ENCODE measurements at places on chromosomes 1 and 21.

DNA sequence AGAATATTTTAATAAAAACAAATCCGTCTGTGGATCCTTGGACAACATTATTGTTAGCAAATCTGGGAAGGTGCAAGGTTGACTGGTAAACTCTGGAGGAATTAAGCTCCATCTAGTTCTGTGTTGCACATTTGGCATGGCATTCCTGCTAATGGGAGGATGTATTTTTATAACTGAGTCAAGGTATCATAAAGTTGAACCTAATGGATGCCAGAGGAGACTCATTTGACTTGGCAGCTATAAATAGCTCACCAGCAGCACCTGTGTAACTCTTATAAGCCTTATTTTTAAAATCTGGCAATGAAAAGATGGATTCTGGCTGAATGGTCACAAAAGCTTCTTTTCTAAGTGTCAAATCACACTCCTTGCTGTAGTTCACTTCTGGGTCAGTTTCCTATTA is 118.5 kb upstream of the ADAMTS5 start:
- no peak for DNase-seq

DNA sequence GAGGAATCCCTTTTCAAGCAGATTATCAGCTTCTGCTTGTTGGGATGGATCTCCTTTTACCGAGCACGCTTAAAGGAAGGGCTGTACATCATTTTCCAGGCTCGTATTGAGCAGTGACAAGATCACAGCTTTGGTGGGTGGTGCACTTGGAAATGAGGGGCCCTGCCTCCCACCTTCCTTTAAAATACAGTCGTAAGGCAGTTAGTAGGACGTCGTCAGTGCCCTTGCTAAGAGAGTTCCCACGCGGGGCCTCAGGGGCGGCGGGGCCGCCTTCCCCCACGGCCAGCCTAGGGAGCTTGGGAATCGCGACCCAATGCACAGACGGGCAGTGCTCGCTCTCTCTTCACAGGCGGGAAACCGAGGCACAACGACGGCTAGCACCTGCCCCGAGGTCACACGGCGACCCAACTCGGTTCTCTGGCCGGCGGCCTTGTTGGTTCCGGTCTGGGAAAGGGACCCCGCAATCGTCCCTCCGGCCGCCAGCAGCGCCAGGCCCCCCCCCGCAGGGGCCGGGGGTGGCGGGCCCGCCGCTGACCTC is 58.6 kb downstream of the H3-3A start:
- no peak for DNase-seq

DNA sequence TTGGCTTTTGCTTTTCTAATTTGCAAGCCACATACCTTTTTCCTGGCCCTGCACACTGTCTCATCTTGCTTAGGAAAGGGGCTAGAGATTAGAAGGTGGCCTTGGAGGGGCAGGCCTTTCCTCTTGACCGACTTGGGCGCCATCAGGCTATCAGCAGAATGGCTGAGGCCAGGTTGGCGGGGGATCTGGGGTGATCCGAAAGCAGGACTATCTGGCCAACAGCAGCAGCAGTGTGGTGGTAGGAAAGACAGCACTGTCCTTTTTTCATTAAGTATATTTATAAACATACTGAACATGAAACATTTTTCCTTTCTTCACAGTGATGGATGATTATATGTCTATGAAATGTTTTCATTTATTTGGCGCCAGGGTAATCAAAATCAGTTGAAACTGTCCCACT is 23.5 kb upstream of the RUNX1 start:
- no peak for DNase-seq

DNA sequence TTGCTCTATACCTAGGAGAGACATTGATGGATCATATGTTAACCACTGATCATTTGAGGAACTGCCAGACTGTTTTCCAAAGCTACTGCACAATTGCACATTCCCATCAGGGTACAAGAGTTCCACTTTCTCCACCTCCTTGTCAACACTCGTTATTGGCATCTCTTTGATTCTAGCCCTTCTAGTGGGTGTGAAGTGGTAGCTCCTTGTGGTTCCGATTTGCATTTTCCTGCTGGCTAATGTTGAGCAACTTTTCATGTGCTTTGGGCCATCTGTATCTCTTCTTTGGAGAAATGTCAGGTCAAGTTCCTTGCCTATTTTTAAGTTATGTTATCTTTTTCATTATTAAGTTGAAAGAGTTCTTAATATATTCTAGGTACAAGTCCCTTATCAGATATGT is 90.1 kb downstream of the DMRTB1 start:
- DNase-seq = no peak

DNA sequence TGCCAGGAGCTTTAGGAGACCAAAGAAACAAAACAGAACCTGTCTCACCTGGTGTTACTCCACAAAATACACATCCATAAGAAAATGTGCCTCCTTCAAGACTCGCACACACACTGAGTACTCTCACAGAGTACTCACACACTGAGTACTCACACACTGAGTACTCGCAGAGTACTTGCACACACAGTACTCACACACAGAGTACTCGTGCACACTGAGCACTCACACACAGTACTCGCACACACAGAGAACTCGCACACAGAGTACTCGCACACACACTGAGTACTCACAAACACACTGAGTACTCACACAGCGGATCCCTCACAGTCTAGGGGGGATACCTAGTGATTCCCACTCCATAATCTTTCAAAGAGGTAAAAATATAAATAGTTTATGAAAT is 40.3 kb downstream of the PCSK9 start:
- DNase-seq = no peak

DNA sequence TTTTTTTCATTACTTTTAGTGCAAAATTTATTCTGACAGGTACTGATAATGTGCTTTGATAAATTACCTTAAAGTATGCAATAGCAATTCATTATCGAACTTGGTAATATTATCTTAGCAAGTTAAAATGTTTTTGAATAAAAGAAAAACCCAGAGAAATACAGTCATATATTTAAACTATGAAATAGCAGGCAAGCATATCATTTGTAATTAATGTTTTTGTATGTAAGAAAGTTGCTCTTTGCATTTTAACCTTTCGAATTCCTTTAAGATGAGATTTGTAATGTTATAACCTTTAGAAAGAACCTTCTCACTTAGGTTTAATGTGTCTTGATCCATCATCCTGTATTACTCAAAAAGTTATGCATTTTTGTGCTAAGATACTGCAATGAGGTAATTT is 585.6 kb downstream of the PTBP2 start:
- no peak for DNase-seq

- no peak for DNase-seq
Observed at GRCh38 chr1:195376190-195376589, 1232.0 kb downstream of the KCNT2 start.

GRCh38 chr1:53069663-53070327 is 7.8 kb downstream of the PODN start:
- DNase-seq = no peak

- DNase-seq = peak; percentile 73
Observed at GRCh38 chr1:159341736-159342135, 39.6 kb downstream of the FCER1A start.

GRCh38 chr1:15424146-15424667 is 14.0 kb upstream of the CTRC start:
- DNase-seq = no peak

DNA sequence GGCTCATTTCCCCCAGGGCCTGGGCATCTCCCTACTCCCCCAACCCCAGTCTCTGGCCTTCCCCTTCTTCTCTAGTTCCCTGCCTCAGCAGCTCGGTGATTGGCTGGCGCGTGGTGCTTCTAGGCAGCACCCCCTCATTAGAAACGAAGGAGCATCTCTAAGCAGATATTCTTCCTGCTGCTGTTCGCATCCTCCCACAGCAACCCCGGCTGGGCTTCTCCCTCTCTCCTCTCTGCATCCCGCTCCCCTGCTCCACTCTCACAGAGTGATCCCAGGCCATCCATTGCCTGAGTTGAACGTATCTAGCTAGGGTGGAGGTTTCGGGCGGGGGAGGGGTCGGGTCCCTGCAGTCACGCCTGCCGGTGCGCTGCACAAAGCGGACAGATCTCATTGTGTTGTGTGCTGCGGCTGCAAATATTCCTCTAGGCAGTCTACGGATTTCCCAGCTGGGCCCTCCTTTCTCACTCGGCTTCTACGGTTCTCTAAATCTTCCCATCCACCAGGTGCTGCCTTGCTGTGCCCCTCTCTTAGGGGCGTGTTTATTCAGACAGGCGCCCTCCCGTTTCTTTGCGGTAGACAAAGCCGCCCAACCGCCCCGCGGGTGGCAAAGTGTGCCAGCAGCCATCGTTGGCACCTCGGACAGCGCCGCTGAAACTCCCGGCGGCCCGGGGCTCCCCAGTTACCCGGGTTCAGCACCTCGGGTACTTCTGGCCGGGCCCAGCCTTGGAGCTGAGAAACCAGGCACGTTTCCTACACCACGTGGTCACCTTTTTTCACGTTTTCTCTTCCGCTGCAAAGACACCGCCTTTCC is 2.2 kb downstream of the CACNA1E start:
- DNase-seq = no peak

- DNase-seq = no peak
Observed at GRCh38 chr1:7587108-7587772, 183.9 kb upstream of the VAMP3 start.

- no peak for DNase-seq
Observed at GRCh38 chr1:228347181-228347580, 59.5 kb downstream of the TRIM11 start.

DNA sequence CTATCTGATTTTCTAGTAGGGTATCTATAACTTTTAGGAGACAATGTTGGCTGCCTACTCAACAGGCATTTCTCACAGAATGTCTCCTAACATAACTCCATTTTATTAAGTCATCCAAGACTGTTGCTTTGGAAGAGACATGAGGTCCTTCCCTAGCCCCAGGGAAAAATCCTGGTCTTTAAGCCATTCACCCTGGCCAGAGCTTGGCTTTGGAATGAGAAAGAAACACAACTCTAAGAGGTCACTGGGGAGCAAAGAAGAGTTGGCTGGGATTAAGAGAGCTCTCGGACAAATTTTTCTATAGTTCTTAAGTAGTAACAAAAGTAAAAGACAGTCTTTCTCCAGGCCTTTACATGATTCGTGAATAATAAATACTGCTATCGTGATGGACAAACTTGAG is 57.9 kb downstream of the PCNX2 start:
- no peak for DNase-seq

DNA sequence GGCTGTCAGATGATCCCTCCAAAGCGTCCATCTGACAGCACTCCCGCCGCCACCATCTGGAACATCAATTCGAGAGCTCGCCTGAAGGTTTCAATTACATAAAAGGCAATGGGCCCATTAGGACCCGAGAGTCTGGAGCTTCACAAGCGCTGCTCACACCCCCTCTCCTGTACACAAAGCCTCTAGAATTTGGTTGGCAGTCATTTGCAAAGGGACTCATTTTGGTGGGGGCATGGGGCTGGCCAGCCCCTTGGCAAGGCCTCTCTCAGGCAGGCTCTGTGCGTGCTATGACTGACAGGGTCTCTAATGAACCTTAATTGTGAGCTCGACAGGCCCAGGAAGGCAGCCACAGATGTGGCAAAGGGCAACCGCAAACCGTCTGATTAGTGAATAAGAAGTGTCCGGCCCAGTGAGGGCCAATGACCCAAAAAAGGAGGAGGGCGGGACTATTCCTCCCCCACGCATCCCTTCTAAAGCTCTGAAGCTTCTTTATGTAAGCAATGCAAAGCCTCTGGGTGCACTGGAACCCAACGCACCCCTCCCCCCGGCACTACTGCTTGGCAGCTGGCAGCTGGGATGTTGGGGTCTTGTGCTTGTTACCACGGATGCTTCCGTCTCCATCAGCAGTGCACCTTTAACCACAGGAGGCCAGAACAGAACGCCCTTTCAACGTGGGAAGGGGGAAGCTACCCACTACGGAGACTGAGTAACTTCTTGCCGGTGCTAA is 79.4 kb downstream of the CAPZB start:
- no peak for DNase-seq
